Fibroblast of skin of left quadriceps (primary cell): ENCODE measurements at places on chromosomes 7 and 10.

DNA sequence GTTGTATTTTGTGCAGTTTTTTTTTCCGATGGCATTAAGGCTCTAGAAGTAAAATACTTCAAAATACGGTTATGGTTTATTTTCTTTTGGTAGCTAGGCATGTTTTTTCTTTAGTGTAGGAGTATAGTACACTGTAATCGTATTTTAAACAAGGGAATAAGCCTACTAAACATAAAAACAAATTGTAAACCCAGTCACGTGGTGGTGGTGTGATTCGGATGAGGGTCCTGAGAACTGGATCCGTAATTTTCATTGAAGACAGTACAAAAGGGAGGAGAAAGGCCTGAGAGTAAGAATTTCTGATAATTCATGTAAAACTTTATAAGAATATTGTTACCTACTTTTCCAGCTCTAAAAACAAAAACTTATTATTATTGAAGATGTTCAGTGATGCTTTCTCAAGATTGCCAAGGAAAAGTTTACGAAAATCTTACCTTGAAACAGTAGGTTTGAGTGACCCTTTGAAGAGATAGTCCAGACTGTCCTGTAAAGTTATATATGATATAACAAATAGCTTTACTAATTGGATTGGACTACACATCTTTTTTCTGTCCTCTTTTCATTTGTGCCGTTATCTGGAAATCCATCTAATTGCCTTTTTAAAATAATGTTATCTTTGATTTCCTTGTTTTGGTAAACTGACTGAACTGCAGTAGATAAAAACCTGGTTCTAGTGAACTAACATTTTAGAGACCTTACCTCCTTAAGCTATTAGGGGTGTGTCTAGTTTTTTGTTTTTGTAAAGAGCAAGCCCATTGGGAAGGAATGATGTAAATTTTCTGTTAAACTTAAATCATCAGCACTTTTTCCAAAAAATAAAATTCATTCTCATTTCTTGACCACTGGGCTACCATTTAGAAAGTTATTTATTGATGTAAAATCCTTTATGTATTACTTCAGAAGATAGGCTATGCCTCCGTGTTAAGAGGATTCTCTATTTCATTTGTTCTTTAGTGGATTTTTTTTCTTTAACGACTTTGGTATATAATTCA is 1.0 kb upstream of the PBLD start:
- no peak for DNase-seq

DNA sequence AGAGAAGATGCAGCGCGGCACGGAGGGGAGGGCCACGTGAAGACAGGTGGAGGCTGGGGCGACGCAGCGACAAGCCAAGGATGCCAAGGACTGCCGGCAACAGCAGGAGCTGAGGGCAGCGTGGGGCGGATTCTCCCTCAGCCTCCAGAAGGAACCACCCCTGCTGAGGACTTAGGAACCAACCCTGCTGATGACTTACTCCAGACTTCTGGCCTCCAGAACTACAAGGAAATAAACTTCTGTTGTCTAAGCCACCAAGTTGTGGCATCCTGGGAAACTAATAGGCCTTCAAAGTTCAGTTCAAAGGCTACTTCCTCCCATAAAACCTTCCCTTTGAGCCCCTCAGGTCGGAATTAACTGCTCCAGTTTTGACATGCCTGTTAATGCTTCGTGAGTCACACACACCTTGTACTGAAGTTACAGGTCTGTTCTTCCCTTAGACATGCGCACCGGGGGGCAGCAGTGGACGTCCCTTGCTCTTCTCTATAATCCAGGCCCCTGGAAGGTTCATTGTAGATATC is 88.4 kb upstream of the RHEB start:
- DNase-seq, result no peak

GRCh38 chr10:18759575-18759974 is 100.3 kb downstream of the ARL5B start:
- DNase-seq, result no peak

GRCh38 chr7:64625114-64626082 is 40.5 kb upstream of the ZNF107 start:
- DNase-seq, result no peak

DNA sequence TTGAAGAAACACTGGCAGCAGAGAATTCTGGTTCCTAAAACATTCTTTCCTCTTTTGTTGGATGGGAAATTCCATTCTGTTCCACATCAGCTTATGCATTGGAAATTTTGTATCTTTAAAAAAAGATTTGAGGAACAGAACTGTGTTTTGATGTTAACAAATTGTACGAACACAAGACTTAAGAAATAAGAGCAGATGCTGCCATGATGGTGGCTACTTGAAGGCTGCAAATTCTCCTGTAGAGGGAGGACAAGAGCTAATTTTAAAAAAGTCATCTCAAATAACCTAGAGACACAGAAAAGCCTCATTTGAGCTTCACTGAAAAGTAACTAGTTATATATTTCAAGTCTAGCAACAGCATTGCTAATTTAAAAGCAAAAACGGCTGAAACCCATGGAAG is 29.8 kb downstream of the NDUFB2 start:
- DNase-seq, result no peak

- DNase-seq, result no peak
Observed at GRCh38 chr10:102511583-102512274, 8.0 kb downstream of the SUFU start.

DNA sequence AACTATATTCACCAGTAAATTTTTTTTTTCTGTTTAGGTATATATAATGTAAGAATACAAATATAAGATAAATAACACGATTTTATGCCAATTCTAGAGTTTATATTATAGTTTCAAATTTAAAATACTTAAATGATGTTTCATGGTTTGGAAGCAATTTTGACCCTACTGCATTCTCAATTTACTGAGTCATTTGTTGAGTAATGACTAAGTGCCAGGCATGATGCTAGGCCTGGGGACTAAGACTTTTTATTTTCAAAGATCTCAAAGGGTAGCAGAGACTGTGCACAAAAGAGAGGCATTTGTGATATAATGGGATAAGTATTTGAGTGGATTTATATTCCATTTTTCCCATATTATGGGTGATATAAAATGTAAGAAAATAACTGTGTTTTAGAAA is 78.9 kb upstream of the SMIM30 start:
- peak; percentile 64 for DNase-seq
